ENCODE measurements at places on chromosomes 12 and 14. TPM values are rescaled to one million over a fixed set of nuclear protein-coding genes. Genes with fewer than 3 reads are reported as not detected.

GRCh38 chr14:83913476-83913875 is 1616.5 kb upstream of the FLRT2 start:
- DNase-seq: no peak

GRCh38 chr14:81435391-81436295 is 35.5 kb upstream of the STON2 start:
- DNase-seq: peak; percentile 21

GRCh38 chr14:24895243-24895583 is 154.7 kb downstream of the STXBP6 start:
- peak; percentile 30 for DNase-seq

DNA sequence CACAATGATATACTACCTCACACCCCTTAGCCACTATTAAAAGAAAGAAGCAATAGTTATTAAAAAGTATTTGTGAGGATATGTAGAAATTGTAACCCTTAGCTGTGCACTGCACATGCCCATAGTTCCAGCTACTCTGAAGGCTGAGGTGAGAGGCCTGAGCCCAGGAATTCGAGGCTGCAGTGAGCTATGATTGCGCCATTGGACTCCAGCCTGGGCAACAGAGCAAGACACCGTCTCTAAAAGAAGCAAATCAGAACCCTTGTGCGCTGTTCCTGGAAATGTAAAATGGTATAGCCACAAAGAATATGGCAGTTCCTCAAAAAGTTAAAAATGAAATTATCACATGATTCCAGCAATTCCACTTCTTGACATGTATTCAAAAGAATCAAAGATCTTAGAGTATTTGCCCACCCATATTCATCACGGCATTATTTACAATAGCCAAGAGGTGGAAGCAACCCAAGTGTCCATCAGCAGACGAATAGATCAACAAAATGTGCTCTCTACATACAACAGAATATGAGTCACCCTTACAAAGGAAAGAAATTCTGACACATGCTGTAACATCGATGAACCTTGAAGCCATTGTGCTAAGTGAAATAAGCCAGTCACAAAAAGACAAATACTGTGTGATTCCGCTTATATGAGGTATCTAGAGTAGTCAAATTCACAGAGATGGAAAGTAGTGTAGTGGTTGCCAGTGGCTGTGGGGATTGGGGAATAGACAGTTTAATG is 23.7 kb upstream of the YLPM1 start:
- DNase-seq: no peak

DNA sequence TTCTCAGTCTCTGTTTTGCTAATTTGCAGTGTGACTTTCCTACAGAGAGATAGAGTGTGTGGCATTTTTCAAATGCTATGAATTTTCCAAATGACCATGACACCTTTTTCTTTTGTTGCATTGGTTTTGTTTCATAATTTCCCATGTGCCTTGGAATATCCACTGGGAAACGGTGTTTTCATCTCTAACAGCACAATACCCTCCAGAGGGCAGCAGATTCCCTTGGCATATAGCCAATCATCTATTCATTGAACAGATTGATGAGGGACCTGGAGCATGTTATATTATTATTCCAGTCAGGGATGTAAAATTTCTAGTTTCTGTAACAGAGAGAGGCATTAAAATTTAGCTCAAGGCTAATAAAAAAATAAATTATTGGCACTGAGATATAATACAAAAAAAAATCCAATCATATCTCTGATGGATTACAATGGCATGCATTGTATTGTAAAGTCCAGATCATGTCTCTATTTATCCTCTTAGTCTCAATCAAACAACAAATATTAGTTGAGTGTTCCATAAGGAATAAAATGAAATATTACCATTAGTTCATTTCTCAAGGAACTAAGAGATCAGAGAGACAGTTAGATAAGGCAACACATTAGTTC is 29.6 kb upstream of the NTN4 start:
- peak; percentile 47 for DNase-seq

DNA sequence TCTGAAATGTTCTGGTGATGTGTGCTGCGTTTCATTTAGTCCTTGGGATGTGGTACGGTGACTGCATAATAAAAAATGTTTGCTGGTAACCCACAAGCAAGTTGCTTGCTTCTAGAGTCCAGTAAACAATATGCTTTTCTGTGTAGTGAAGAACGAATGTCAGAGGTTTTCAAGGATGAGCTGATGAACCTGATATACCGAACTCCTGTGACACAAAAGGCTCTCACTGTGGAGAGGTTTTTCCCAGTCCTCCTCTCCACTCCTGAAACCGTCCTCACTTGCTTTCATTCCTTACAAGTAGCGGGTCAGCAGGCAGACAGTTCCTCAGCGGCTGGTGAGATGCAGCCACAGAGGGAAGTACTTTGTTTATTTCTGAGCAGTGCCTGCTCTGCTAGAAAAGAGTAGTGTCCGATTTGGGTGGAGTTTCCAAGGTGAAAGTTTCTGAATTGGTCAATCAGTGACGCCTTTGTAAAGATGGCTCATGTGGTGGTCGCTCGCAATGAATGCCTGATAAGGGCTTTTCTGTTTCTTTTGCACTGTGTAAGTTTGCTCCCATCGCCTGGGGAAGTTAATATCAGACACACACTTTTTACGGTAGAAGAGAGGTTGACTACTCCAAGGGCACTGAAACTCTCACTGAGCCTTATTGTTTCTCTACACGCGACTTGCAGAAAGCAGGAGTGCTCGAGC is 3.0 kb downstream of the ETV6 start:
- DNase-seq: peak; percentile 47

- DNase-seq: no peak
Observed at GRCh38 chr12:71449373-71450070, 9.9 kb downstream of the LGR5 start.

DNA sequence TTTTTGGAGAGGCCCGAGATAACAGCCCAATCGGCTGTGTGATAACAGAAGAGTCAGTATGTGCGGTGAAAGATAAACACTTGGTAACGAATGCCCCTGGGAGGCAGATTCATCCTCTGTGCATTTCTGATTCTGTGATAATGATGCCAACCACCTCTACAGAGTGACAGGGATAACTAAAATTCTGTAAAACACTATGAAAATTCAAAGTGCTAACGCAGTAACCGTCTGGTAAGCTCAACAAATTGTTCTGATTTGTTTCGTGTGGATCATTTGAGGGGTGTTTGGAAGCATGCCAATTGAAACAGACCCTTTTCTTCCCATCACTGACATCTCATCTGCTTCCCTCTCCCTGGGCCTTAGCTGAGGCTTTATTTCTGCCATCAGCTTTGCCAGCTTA is 76.3 kb downstream of the ESR2 start:
- DNase-seq: no peak

- DNase-seq: no peak
Observed at GRCh38 chr12:70839544-70839943, 81.0 kb downstream of the PTPRR start.

DNA sequence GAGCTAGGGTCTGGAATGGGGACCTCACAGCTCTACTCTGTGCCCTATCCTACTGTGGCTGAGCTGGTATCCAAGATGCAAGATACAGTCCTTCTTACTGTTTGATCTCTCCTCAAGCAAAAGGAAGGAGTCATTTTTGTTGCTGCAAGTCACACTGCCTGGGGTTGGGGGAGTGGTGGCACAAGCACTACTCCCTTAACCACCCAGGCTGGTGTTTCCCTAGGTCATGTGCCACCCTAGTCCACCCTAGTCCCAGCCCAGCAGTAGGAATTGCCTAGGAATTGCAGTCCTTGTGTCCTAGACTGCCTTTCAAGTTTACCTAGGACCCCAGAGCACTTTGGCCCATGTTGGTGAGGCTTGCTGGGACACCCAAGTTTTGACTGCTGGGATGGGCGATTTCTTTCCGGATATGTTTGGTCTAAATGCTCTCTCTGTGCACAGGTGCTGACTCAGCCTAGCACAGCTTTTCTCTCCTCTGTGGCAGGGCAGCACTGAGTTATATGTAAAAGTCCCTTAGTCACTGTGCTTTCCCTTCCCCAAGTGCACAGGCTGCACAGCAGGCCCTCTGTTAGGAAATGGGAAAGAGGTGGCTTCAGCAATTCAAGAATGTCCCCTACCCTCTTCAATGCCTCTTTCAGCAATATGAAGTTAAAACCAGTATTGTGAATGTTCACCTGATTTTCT is 54.9 kb downstream of the SLC6A15 start:
- DNase-seq: no peak

DNA sequence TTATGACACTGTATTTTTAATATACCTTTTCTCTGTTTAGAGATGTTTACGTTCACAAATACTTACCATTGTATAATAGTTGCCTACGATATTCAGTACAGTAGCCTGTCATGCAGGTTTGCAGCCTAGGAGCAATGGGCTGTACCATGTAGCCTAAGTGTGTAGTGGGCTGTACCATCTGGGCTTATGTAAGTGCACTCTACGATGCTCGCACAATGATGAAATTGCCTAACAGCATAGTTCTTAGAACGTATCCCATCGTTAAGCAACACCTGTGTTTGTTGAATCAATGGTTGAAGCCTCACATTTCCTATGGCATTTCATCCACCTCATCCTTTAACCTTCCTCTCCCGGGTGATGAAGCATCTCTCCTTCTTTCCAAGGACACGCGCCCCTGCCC is 12.5 kb upstream of the EML1 start:
- DNase-seq: no peak

- DNase-seq: no peak
Observed at GRCh38 chr12:75964150-75964549, 67.4 kb downstream of the PHLDA1 start.

GRCh38 chr12:102549691-102550090 is 69.3 kb upstream of the IGF1 start:
- DNase-seq: no peak

DNA sequence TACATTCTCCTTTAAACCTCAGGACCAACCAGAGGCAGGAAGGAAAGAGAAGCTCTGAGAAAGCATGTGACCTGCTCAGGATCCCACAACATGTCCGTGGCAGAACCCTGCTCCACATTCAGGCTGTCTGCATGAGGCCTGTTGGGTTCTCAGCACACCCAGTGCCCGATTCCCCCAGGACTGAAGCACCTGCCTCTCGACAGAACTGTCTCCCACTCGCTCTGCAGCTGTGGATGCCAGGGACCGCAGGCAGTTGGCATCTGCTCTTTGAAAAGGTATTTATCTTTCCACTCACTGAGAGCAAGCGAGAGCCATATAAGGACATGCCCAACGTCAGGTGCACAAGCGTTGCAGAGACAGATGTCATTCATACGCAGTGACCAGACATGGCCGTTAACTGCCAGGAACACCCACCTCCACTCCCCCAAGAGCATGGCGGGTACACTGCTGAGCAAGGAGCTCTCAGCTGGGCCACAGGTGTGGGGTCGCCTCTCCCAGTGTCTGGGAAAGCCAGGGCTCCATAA is 18.9 kb downstream of the PITPNM2 start:
- no peak for DNase-seq

GRCh38 chr12:124172636-124173035 is 122.3 kb upstream of the RFLNA start:
- peak; percentile 67 for DNase-seq

GRCh38 chr14:97074856-97075255 is 277.7 kb downstream of the VRK1 start:
- DNase-seq: no peak

DNA sequence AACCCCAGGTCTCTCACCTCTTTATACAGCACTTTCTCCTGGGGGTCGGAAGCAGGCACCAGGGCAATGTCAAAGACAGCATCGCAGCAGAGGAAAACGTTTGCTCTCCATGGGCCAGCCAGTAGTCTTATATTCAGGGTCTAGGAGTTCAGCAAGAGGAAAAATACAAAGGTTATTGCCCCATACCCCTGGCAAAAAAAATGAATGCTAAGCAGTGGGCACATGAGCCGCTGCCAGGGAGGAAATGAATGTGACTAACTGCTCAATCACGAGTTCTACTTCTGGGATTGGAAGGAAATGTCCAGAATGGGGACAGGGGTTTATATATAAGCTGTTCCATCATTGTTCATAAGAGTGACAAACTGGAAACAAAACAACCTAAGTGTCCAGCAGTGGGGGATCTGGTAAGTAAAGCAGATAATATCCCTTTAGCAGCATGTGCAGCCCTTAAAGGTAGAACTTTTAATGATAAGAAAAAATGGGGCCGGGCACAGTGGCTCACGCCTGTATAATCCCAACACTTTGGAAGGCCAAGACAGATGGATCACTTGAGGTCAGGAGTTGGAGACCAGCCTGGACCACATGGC is 53.8 kb downstream of the PHETA1 start:
- DNase-seq: no peak

The BHLHE41 gene
- 8.1 TPM for total RNA-seq

The PDE6H gene
- total RNA-seq: not detected
